BE2C (cell line): ENCODE measurements at places on chromosomes 1 and 21.
A peak's percentile ranks its signal among the peaks of the same experiment; 100 is the strongest.

DNA sequence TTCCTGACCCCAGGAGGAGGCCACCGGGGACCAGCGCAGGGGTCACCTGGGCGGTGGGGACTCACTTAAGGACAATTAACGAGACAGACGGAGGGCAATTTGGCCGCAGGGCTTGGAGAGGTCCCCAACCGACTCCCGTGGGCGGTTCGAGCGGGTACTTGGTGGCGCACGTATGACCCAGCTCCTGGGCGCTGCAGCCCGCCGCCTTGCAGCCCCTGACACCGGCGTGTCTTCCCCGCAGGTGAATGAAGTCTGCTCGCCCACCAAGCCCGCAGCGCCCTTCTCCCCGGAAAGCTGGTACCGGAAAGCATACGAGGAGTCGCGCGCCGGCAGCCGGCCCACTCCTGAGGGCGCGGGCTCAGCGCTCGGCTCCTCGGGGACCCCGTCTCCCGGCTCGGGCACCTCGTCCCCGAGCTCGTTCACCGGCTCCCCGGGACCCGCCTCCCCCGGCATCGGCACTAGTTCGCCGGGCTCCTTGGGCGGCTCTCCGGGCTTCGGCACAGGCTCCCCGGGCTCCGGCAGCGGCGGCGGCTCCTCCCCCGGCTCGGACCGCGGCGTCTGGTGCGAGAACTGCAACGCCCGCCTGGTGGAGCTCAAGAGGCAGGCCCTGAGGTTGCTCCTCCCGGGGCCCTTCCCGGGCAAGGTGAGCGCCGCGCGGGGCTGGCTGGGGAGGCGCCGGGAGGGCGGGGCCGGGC, 1.4 kb downstream of the KIF26B start:
- peak; percentile 94 for DNase-seq

DNA sequence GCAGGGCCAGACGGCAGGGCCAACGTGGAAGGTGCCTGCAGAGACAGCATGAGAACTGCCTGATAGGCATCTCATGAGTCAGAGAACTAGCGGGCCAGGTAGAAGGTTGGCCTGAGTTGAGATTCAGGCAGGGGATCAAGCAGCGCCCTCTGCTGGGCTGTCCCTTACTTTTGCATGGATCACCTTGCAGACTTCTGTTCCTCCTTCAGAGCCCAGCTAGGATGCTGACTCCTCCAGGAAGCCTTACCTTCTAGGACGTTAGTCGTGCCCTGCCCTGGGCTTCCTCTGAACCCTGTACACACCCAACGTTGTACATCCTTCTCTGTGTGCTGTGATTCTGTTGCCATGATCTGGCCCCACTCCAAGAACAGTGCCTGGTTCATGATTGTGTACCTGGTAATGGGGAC, 231.3 kb upstream of the VAMP3 start:
- DNase-seq: peak; percentile 65

GRCh38 chr1:30887485-30888315, 20.9 kb downstream of the SDC3 start:
- no peak for DNase-seq

DNA sequence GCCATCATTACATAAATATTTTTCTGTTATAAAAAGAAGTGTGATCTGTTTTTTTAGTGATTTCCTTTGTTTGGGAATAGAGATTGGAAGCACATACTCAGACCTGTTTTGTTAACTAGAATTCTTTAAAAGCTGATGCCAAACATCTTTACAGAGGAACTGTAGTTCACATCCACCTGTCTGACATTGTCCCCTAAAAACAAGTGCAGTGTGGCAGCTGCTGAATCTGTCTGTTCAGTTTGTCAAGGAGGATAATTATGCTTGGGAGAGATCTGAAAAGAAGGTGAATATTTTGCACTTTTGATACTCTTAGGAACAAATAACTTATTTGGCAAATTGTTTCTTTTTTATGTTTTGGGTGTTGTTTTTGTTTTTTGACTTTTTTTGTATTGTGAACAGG, 13.6 kb downstream of the AGMAT start:
- DNase-seq: no peak

- DNase-seq: peak; percentile 71
Measured at GRCh38 chr21:32334980-32335531, 36.4 kb downstream of the MRAP start.

GRCh38 chr1:36160949-36161485, 5.1 kb downstream of the MAP7D1 start:
- no peak for DNase-seq

DNA sequence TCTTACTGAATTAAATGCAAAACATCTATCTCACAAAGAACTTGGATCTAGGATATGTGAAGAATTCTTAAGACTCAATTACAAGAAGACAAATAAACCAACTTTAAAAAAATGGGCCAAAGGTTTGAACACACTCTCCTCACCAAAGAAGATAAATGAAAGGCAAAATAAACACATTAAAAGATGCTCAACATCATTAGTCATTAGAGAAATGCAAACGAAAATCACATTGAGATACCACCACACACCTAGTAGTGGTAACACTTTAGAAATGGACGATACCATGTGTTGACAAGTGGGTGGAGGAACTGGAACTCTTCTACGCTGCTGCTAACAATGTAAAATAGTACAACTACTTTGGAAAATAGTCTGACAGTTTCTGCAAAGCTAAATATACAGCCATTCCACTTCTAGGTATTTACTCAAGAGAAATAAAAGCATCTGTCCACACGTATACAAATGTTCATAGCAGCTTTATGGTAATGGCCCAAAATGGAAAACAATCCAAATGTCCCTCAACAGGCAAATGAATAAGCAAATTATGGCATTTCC, 194.3 kb downstream of the RHOU start:
- no peak for DNase-seq

- peak; percentile 63 for DNase-seq
Measured at GRCh38 chr1:17119076-17119772, at the start of gene PADI2. PADI2 (minus strand) TSS chr1:17119451; CDS start chr1:17119371, 80 bp downstream.

GRCh38 chr1:156134716-156135435, 18.5 kb upstream of the SEMA4A start:
- DNase-seq: no peak

- DNase-seq: no peak
Measured at GRCh38 chr1:170734412-170735175, 70.7 kb downstream of the PRRX1 start.

DNA sequence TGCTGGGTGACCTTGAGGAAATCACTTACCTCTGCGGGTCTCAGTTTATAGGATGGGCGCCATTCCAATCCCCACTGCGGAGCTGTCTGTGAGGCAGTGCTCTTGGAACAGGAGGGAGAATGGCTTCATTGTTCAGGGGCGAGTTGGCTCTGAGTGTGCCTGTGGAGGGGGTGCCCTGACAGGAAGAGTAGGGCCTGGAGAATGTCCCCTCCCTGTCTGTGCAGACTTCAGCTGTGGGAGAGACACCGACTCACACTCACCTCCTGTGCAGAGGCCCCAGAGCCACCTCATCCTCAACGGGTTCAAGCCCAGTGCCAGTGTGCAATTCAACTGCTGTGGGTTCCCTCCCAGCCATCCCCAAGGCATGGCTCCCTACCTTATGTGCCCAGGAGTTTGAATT, 17.1 kb downstream of the ADORA1 start:
- no peak for DNase-seq

DNA sequence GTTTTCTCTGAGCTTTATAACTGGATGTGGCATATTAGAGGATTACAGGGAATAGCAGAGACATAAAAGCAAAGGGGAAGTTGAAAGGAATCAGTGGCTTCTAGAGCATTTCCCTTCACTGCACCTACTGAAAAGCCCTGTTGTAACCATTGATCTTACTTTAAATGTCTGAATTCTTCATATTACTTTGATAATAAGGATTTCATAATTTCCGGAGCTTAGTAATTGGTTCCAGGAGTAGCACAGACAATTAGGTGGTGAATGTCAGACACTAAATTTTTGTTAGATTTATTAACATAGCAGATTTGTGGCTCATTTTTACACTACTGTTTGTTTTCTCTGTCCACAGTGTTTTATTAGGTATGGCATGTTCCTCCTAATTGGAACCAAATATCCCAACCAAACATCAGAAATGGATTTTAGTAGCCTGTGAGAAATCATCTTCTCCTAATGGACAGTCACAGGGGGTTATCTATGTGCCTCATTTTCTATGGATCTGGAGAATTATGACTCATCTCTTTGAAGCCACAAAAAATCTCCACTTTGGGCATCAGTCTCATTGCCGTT, 100.5 kb downstream of the GIPC2 start:
- DNase-seq: no peak

DNA sequence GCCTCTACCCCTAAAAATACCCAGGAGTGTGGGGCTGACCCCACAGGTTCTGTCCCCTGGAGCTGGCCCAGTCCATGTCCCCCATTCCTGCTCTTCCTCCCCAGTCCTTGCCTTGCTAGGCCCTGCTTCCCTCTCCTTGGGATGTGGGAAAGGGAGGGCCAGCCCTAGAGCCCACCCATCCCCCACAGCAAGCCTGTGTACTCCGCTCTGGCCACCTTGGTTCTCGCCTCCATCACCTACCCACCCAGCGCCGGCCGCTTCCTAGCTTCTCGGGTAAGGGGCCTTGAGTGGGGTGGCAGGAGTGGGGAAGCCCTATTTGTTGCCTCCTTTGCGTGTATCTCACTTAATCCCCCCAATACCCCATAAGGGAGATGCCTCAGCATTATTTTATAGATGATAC, 6.7 kb downstream of the CLCNKB start:
- no peak for DNase-seq

DNA sequence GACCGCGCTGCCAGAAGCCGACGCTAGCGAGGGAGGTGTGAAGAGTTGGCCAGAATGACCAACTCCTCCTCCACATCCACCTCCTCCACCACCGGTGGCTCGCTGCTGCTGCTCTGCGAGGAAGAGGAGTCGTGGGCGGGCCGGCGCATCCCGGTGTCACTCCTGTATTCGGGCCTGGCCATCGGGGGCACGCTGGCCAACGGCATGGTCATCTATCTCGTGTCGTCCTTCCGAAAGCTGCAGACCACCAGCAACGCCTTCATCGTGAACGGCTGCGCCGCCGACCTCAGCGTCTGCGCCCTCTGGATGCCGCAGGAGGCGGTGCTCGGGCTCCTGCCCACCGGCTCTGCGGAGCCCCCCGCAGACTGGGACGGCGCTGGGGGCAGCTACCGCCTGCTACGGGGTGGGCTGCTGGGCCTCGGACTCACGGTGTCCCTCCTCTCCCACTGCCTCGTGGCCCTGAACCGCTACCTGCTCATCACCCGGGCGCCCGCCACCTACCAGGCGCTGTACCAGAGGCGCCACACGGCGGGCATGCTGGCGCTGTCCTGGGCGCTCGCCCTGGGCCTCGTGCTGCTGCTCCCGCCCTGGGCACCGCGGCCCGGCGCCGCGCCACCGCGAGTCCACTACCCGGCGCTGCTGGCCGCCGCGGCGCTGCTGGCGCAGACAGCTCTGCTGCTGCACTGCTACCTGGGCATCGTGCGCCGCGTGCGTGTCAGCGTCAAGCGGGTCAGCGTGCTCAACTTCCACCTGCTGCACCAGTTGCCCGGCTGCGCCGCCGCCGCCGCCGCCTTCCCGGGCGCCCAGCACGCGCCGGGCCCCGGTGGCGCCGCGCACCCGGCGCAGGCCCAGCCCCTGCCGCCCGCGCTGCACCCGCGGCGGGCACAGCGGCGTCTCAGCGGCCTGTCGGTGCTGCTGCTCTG, 1.2 kb downstream of the GPR88 start:
- DNase-seq: peak; percentile 35

- no peak for DNase-seq
Measured at GRCh38 chr1:170668209-170669106, 4.5 kb downstream of the PRRX1 start.
